ENCODE measurements at places on chromosomes 2 and 18. TPM values are rescaled to one million over a fixed set of nuclear protein-coding genes. Genes with fewer than 3 reads are reported as not detected.

GRCh38 chr18:79940814-79941472 is 10.5 kb downstream of the SLC66A2 start:
- DNase-seq = no peak
- H3K4me3 ChIP-seq = no peak overlapping the region
- H3K27ac ChIP-seq = no peak overlapping the region
- H3K36me3 ChIP-seq = no peaks in the 10 kb centered on the region

GRCh38 chr2:148165975-148166374 is 145.1 kb downstream of the MBD5 start:
- H3K27ac ChIP-seq = no peak overlapping the region
- no peaks in the 10 kb centered on the region for H3K27me3 ChIP-seq
- DNase-seq = no peak
- no peak overlapping the region for H3K4me3 ChIP-seq

DNA sequence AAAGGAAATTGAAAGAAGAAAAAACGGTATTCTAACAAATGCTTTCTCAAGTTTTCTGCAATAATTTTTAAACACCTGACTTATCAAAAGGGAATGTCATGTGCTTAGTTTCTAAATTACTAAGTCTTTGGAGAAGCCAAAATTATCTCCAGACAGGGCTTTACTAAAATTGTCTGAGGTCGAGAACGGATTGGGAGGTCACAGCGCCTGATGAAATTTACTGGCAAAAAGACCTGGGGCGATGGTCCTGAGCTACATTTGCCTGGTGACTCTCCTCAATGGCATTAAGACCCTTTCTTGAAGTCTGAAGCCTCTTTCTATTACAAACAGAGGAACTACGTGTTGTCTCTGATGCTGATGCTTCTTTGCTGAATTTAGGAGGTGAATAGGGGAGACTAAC is 291.8 kb upstream of the SESTD1 start:
- H3K27ac ChIP-seq = no peak overlapping the region
- DNase-seq = no peak
- no peaks in the 10 kb centered on the region for H3K36me3 ChIP-seq
- no peaks in the 10 kb centered on the region for H3K27me3 ChIP-seq
- no peak overlapping the region for H3K4me3 ChIP-seq

DNA sequence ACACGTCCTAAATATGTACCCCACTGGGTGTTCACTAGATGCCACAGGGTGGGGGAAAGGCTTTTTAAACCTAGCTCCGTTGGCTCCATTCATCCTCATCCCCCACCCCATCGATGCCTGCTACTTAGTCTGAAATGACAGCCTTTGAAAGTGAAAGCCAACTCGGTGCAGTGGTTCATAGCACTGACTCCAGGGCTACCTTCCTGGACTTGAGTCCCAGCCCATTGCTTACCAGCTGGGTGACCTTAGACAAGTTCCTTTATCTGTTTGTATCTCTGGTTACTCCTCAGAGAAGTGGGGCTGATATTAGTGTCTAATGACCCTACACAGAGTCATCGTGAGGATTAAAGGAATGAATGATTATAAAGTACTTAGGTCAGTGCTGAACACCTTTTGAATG is 24.4 kb downstream of the EHD3 start:
- no peak overlapping the region for H3K4me3 ChIP-seq
- peaks cover 20% of the 10 kb centered on the region for H3K4me1 ChIP-seq
- no peaks in the 10 kb centered on the region for H3K36me3 ChIP-seq
- DNase-seq = no peak
- no peak overlapping the region for H3K27ac ChIP-seq
- no peaks in the 10 kb centered on the region for H3K27me3 ChIP-seq

GRCh38 chr2:99431587-99432275 is 58.1 kb downstream of the REV1 start:
- no peak for DNase-seq
- no peaks in the 10 kb centered on the region for H3K27me3 ChIP-seq
- H3K36me3 ChIP-seq = no peaks in the 10 kb centered on the region
- H3K27ac ChIP-seq = peak overlapping the region; percentile 43

DNA sequence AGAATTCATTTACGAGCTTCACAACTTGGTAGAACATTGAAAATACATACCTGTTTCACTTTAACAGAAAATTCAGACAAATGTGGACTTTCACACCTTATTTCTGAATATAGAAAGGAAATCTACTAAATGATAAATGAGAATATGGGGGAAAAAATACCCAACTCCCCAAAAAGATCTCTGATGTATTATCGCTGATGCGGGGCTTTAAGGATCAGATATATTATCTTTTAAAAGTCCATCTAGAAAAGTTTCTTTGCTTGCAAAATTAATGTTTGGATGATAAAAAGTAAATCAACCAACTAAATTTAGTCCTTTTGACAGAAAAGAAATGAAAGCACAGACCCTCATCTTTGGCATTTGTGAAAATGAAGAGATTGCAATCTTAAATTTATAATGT is 540.1 kb upstream of the CHAC2 start:
- no peaks in the 10 kb centered on the region for H3K27me3 ChIP-seq
- H3K4me3 ChIP-seq = no peak overlapping the region
- H3K27ac ChIP-seq = no peak overlapping the region
- no peaks in the 10 kb centered on the region for H3K36me3 ChIP-seq

- H3K27me3 ChIP-seq = peaks cover 20% of the 10 kb centered on the region
- H3K4me3 ChIP-seq = no peak overlapping the region
- DNase-seq = no peak
- H3K36me3 ChIP-seq = no peaks in the 10 kb centered on the region
- H3K4me1 ChIP-seq = peaks cover 3% of the 10 kb centered on the region
These were observed 88.4 kb upstream of the SMAD2 start for GRCh38 chr18:48018851-48019250.

DNA sequence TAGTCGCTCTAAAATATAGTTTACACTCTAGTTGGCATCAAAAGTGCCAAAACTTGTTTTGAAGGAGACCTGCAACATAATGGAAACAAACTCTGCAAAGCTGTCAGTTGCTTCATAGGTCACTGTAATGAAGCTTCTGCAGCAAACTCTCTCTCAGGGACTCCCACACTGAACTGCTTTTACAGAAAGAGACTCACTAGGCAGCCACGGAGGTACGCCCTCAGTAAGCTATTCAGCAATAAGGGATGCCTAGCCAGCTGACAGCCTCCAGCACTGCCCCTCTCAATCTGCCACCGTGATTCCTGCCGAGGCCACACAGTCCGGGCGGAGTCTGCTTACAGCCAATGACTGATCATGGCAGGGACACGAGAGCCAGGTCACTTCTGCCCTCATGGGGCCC is 51.1 kb downstream of the COLEC12 start:
- peak; percentile 39 for DNase-seq
- no peaks in the 10 kb centered on the region for H3K36me3 ChIP-seq
- no peaks in the 10 kb centered on the region for H3K27me3 ChIP-seq
- H3K4me1 ChIP-seq = peaks cover 13% of the 10 kb centered on the region

DNA sequence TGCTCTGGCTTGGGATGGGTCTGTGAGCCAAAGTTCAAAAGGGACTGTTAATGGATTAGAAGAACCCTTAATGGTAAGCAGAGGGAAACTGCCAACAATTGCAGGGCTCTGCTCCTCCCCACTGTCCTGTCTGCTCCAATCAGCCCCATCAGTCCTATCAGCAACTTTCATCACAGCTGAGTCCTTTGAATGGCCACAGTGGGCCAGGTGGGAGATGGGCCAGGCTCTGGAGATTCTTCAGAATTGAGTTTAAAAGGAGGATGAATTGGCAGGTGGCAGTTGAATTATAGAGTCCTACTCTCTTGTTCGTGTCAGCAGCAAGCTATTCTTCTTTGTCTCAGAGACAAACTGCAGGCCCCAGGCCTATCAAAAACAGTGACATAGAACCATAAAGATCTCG is 573.9 kb downstream of the EPHA4 start:
- H3K27me3 ChIP-seq = no peaks in the 10 kb centered on the region
- H3K4me3 ChIP-seq = no peak overlapping the region
- no peak overlapping the region for H3K27ac ChIP-seq
- H3K4me1 ChIP-seq = peaks cover 10% of the 10 kb centered on the region
- H3K36me3 ChIP-seq = no peaks in the 10 kb centered on the region

DNA sequence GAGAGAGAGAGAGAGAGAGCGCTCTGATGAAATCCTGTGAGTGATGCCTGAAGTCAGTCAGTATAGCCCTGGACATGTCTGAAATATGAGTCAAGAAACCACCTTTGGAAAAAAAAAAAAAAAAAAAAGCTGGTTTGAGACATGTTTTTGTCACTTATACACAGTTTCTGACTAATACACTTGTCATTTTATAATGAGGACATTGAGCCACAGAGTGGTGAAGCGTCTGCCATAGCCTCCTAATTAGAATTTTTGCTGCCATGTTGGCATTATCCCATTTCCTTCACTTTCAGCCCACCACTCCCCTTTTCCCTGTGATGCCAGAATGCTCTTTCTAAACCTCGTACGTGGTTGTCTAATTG is 15.7 kb upstream of the MYO3B start:
- H3K4me3 ChIP-seq = no peak overlapping the region
- no peak for DNase-seq
- no peaks in the 10 kb centered on the region for H3K27me3 ChIP-seq
- H3K27ac ChIP-seq = no peak overlapping the region
- H3K4me1 ChIP-seq = no peaks in the 10 kb centered on the region
- H3K36me3 ChIP-seq = no peaks in the 10 kb centered on the region

DNA sequence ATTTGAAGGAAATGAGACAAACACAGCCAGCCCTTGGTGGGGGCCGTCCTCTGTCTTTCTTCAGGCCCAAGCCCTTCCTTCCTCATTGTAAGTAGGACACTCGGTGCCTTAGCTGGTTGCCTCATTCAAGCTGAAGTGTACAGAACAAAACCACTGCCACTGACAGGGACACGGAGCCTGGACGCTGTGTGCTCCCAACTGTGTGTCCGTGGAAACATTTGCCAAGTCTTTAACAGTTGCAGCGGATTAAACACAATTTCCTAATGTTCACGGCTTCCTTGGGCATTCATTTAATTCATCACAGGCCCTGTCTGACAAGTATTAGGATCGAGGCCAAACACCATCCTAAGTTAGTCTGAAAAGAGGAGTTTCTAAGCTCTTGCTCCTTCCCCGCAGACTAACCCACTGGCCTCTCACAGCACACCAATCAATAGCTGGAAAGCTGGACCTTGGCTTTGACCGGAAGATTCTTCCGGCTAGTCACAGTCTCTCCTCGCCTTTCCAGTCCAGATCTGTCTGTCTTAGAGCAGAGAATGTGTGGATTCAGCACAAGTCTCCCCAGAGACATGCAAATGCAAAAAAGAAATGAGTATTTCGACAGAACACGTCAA is 68.7 kb upstream of the ACSL3 start:
- no peaks in the 10 kb centered on the region for H3K36me3 ChIP-seq
- peaks cover 25% of the 10 kb centered on the region for H3K4me1 ChIP-seq
- H3K4me3 ChIP-seq = no peak overlapping the region
- H3K27me3 ChIP-seq = no peaks in the 10 kb centered on the region

- no peak for DNase-seq
- no peaks in the 10 kb centered on the region for H3K27me3 ChIP-seq
- H3K4me1 ChIP-seq = peaks cover 11% of the 10 kb centered on the region
- no peak overlapping the region for H3K27ac ChIP-seq
These were observed 35.0 kb downstream of the YES1 start for GRCh38 chr18:777021-777420.

GRCh38 chr2:96241900-96242611 is 23.7 kb downstream of the TMEM127 start:
- no peaks in the 10 kb centered on the region for H3K27me3 ChIP-seq
- H3K4me1 ChIP-seq = no peaks in the 10 kb centered on the region
- H3K36me3 ChIP-seq = no peaks in the 10 kb centered on the region
- H3K4me3 ChIP-seq = no peak overlapping the region
- H3K27ac ChIP-seq = no peak overlapping the region

DNA sequence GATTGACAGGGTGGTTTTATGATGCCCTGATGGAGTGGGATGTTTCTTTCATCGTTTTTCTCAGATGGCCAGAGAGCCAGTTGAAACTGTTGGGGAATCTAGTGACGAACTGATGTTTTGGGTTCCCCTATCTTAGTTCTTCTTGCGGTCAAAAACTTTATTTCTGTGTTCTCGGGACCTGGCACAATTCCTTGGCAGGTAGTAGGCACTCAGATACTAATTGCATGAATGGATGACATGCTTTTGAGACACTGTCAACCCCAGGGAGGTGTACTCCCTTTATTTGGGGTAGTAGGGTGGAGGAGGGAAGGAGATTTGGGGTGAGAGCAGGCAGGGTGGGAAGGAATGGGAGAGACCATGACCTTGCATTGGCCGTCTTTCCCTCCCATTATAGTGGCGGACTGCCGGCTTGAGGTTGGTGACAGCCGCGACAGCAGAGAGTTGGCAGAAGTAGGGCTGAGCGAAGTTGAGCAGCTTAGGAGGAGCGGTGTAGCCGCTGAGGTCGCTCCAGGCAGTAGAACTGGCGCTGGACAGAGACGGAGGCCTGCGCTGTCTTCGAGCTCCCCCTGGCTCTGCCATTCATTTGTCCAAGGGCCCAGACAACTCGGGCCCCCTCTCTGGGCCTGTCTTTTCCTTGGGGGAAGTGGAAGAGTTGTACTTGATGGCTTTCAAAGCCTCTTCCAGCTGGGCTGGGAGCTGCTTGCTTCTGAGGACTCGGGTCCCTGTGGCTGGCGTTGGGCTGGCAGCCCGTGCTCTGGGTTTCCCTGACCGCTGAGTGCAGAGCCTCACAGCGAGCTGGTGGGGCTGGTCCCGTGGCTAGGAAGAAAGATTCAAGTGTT is 2.6 kb downstream of the TET3 start:
- no peak overlapping the region for H3K27ac ChIP-seq
- H3K4me3 ChIP-seq = peak overlapping the region; percentile 30

- H3K27me3 ChIP-seq = no peaks in the 10 kb centered on the region
- H3K4me3 ChIP-seq = no peak overlapping the region
- H3K27ac ChIP-seq = no peak overlapping the region
- no peak for DNase-seq
These were observed 54.8 kb downstream of the SYT4 start for GRCh38 chr18:43222501-43222900.

Gene DTYMK
- 18.9 TPM for total RNA-seq

Gene MC5R
- not detected for total RNA-seq

Gene COL4A4
- total RNA-seq = 1.7 TPM

Gene NR4A2
- total RNA-seq = 1.7 TPM

All from hepatocyte (in vitro differentiated cells).